Activated CD8-positive, alpha-beta memory T cell treated with anti-CD3 and anti-CD28 coated beads, Interleukin-2, amount 10 ng/mL, durations not matched to agents 7 days and 5 days (primary cell): ENCODE measurements at places on chromosomes 11 and 22. TPM values are rescaled to one million over a fixed set of nuclear protein-coding genes. Genes with fewer than 3 reads are reported as not detected.

DNA sequence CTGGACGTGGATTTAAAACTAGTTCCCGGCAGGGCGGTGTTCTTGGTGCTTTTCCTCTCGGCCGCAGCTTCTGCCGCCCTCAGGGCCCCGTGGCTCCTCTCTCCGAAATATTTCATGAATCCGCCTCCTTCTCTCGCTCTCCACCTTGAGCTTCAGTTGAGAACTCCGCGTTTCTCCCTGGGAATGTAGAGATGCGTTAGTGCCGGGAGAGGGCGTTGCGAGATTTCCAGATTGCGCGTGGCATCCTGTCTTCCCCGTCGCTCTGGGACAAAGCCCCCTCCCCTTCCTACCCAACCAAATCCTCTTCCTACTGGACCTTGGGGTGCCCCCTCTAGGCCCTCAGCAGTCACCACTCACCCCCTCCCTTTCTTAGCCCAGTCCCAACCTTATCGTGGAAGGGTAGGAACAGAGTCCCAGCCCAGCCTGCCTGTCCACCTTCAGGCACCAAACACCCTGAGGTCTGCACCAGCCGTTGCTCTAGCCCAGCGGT, 15.5 kb upstream of the RAC2 start:
- no peak for DNase-seq

DNA sequence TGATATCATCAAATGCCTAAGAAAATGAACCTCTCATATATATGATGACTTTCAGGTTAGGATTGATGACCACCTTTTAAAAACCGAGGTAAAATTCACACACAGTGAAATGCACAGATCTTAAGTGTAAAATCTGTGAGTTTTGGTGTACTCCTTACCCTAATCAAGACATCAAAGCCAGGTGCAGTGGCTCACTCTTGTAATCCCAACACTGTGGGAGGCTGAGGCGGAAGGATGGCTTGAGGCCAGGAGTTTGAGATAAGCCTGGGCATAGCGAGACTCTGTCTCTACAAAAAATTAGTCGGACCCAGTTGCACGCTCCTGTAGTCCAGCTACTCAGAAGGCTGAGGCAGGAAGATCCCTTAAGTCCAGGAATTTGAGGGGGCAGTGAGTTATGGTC, 140.4 kb downstream of the UVRAG start:
- DNase-seq = no peak

DNA sequence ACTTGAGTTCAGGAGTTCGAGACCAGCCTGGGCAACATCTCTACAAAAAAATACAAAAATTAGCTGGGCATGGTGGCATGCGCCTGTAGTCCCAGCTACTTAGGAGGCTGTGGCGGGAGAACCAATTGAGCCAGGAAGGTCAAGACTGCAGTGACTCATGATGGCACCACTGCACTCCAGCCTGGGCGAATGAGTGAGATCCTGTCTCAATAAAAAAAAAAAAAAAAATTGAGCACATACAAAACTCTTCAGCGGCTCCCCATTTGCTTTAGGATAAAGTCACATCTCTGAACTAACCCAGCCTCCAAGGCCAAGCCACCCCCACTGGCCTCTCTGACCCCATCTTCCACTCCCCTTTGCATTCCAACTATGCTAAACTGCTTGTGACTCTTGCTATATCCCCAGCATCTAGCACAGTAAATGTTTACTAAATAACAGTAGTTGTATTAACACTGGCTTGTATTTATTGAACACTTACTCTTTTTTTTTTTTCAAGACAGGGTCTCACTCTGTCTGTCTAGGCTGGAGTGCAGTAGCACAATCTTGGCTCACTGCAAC, 28.9 kb downstream of the CREB3L1 start:
- DNase-seq = no peak

DNA sequence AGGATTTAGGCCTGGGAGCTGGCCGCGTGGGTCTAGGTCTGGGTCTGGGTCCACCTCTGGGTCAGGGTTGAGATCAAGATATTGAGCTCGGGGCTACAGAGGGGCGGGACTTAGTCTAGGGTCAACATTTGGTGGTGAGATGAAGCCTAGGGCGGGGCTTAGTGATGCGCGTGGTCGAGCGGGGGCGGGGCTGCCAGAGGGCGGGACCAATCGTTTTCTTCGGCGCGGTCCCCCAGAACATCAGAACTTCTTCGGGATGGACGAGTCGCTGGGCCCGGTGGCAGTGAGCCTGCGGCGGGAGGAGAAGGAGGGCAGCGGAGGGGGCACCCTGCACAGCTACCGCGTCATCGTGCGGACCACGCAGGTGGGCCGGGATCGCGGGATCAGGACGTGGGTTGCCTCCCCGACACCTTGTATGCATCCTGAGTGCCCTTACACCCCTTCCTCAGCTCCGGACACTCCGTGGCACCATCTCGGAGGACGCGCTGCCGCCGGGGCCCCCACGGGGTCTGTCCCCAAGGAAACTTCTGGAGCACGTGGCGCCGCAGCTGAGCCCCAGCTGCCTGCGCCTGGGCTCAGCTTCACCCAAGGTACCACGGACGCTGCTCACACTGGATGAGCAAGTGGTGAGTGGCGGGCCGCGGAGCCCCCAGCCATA, 4.2 kb downstream of the SIPA1 start:
- DNase-seq = no peak

DNA sequence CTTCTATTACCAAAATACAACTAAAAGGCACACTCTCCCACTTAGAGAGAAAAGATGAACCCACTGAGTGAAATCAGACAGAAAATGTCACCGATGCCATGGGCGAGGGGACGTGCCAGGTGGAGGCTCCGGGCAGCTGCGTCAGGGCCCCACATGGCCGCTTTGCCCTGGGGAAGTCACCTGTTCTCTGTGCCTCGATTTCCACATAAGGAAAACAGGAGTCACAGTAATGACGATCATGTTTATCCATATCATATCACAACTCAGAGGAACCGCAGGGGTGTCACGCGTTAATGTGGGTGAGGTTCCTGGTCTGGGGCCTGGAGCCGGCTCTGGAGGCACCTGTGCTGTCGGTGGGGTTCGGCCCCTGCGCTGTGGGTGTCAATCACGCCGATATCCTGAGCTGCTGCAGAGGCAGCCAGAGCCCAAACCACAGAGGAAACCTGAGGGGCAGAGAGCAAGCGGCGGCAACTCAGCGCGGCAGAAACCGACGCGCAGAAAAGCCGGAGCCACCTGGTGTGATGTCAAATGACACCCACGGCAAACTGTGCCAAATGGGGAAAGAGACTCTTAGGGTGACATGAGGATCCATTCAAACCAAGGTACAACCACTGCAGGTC, 243.7 kb downstream of the BRD1 start:
- no peak for DNase-seq

TSPAN32 gene
- total RNA-seq = 20.5 TPM

DNA sequence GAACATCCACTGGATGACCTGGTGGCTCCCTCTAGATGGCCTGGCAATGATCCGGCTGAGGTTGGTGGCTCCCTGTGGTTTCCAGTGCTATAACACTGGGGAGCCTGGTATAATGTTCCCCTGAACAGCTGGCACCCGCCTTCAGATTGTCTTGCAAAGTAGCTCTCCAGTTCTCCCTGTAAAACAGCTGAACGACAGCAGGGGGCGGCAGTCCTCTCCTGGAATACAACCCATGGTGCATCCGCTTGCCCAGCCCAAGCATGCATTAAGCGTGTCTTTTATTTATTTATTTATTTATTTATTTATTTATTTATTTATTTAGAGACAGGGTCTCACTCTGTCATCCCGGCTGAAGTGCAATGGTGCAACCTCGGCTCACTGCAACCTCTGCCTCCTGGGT, 258.9 kb downstream of the BUD13 start:
- DNase-seq = peak; percentile 50

NTM gene
- total RNA-seq = not detected

MOGAT2 gene
- not detected for total RNA-seq
